Stimulated activated CD8-positive, alpha-beta memory T cell treated with anti-CD3 and anti-CD28 coated beads, Interleukin-15, amount 100 ng/mL, for 4 hours (primary cell): ENCODE measurements at places on chromosomes 13 and 19.

DNA sequence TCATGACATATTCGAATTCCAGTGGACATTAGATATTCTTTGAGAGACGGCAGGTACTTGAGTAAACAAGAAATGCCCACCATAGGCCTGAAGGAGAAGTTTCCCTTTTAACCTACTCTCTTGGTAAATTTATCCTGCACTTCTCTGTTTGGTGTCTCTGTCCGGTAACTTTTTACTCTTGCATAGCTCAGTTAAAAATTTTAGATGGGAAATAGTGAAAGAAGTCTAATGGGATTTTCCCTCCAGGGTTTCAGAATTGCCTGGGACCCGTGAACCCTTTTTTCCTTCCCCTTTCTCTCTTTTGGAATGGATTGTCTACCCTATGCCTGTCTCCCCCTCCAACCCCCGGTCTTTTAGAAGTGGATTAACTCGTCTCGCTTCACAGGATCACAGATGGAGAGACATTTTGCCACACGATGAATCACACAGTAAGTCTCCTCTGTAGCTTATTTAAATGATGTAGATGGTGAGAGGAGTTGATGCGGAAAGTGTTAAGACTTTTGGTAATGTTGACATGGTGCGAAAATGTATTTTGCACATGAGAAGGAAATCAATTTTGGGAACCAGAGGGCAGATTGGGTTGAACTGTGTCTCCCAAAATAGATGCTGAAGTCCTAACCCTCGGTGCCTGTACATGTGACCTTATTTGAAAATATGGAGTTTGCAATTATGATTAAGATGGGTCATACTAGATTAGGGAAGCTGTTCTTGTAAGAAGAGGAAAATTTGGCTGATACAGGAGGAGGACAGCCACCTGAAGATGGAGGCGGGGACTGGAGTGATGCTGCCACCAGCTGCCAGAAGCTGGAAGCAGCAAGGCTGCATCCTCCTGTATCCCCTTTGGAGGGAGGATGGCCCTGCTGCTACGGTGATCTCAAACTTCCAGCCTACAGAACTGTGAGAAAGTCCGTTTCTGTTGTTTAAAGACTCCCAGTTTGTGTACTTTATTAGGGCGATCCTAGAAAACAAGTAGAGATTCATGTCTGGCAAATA lies 711 bp upstream of the MIPEP start:
- no peak for DNase-seq

- no peak for DNase-seq
These were observed 209.5 kb upstream of the ZNF536 start for GRCh38 chr19:30162718-30163117.

DNA sequence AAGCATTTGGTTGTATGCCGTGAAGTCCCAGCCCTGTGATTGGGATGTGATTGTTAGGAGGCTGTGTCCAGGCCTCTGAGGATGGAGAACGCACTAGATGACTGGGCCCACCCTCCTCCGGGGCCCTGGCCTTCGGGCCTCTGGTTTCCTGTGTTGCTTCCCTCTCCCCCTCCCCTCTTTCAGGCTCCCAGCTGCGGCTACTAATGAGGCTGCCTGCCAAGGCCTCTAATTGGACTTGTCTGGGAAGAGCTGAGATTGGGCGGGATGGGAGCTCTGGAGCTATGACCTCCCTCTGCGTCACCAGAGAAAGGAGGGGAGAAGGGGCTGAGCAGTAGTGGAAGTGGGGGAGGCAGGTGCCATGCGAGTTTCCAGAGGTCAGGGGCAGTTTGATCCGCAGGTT lies 9.9 kb downstream of the PTH2 start:
- no peak for DNase-seq

DNA sequence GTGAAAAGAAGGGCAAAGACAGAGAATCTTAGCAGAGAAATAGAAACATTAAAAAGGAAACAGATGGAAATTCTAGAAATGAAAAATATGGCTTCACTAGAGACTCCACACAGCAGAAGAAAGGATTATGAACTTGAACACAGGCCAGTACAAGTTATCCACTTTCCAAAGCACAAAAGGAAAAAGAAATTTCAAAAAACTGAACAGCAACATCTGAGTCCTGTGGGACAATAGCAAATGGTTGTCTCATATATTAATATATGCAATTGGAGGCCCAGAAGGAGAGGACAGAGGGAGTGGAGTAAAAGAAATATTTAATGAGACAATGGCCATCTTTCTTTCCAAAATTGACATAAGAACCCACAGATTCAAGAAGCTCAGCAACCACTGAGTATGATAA lies 141.7 kb upstream of the GJB6 start:
- no peak for DNase-seq

GRCh38 chr13:46527237-46527636 lies 25.7 kb upstream of the LRCH1 start:
- DNase-seq: no peak

- no peak for DNase-seq
These were observed 9.4 kb upstream of the CYP4F22 start for GRCh38 chr19:15498910-15499309.

DNA sequence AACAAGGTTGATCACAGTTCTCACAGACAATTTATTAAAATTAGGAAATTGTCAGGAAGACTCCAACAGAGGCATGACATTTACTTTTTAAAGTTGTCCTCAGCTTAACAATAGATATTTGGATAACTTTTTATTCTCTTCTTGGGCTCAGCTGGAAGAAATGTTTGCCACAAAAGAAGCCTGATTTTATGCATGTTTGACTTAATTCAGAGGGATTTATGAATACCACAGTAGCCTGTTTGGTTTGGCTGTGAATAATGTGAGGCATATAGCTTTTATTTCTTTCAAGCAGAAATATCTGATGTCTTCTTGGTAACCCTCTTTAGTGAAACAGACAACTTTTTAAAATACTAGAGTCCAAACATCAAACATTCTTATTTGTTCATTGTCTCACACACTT lies 1464.5 kb upstream of the SLC10A2 start:
- no peak for DNase-seq

DNA sequence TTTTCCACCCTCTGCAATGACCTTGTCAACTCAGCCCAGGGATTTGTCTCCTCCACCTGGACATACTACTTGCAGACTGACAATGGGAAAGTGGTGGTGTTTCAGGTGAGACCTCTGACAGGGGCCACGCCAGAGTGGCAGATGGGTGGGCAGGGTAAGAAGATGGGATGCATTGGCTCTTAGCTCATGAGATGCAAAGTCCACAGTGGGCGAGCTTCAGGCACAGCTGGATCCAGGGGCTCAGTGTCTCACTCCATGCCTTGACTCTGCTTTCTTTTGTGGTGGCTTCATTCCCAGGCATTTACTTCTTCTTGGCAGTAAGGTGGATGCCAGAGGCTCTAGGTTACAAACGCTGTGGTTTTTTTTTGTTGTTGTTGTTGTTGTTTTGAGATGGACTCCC lies 3.4 kb downstream of the TMEM59L start:
- DNase-seq: no peak

- DNase-seq: no peak
These were observed 24.5 kb downstream of the TEX101 start for GRCh38 chr19:43439032-43439708.

DNA sequence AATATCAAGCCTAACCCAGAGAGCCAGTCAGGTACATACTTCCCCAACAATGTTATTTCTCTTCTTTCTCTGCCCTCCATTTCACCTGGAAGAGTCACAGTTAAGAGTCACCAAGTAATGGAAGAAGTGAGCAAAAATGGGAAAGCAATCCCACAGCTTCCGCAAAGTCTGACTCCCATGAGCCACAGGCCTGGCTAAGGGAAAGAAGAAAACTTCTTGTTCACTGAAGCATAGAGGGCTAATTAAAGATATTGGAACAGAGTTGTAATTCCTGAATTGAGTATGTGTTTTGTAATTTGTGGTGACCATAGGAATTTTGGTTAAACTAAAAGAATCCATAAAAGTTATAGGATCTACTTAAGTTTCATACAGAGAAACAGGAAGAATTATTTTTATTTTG lies 830.9 kb upstream of the PCDH20 start:
- DNase-seq: no peak

- no peak for DNase-seq
These were observed 13.5 kb downstream of the ANKRD24 start for GRCh38 chr19:4196009-4196408.

DNA sequence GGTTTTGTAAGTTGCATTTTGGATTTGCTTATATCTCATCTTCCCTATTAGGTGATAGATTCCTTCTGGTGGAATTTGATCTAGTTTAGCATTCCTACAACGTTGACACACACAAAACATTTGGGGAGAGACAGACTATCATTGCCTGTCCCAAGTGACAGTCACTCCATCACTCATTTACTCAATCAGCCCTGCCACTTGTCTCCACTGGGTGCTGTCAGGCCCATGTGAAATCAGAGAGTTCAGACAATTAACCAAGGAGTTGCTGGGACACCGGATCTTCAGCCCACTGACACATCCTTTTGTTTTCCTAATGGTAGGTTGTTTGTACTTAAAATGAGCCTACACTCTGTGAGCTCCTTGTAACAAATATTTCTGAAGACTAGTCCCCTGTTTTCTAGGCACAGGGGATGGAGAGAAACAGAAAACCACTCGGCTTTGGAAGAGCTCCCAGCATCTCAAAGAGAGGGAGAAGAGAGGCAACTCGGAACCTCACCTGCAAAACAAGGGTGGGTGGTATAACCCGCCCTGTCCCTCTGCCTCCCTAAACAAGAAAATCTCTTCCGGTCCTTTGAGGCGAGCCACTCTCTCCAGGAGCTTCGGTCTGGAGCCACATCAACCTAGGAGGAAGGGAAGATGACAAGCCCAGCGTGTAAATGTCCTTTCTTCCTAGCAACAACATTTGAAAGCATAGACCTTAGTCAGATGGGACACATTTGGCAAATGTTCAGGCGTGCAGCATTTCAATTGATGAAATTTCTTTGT lies 440.9 kb upstream of the KLF12 start:
- no peak for DNase-seq

DNA sequence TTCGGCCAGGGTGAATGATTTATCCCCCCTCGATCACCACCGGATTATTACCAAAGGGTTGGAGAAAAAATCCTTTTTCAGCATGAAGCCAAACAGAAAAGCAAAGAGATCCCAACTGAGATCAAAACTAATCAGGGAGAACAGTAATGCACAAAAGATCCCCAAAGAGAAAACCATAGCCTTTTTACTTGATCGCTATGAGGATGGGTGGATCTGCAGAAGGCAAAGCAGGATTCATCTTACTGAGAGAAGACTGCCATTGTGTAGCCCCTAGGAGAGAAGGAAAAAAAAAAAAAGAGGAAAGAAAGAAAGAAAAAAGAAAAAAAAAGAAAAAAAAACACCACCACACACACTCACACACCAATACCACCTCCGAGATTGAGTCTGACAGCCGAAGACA lies at the start of gene FGF14:
TSS of gene FGF14 (minus strand) at position 283 of the 400 bp plus-strand sequence.
- no peak for DNase-seq

DNA sequence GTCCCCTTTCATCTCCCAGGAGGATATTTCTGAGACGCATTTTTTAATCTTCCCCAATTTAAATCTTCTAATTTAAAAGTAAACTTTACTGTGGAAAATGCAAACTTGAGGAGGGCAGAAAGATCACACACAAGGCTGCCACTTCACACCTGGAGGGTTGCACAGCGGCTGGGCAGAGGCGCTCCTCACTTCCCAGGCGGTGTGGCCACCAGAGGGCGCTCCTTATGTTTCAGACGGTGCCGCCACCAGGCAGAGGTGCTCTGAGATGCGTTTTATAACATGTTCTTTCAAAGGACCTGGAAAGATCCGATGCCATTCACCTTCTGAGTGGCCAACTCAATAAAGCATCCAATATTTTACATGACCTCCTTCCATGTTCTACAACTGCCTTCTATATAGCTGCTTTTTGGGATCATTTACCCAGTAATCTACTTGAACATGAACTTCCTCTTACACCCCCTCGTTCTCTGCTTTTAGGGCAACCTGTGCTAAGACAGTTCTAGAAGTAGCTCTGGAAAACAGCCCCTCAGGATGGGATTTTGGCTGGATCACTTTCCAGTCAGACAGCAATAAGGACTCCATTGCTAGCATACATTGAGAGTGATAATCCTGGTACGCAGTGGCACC lies 14.8 kb upstream of the MTUS2 start:
- DNase-seq: no peak

DNA sequence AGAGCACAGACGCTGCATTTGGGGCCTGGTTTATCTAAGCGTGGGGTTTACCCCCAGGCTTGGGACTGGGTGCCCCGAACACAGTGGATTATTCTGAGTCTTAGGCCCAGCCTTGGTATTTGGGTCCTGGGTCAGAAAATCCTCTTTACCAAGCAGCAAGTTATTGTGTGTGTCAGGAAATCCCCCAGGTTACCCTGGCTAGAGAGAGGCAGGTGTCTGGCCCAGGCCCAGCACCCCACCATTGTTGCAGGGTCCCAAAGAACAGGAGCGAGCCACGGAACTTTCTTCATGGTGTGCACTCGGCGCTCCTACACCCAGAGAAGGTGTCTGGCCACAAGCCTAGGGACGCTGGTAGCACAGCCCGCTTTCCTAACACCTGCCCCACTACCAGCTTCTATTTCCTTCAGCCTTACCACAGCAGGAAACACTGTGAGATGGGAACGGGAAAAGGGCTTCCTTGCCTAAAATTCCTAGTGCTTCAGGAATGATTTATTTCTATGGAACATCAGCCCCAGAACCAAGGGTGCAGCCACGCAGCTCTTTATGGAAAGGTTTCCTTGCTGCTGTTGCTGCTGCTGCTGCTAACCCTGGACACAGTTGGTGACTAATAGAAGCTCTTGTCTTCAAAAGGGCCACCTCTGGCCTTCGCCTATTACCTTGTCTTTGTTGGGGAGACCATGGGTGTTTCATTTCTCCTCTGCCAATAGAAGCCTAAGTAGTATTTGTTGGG lies 7.4 kb upstream of the CDX2 start:
- DNase-seq: no peak

DNA sequence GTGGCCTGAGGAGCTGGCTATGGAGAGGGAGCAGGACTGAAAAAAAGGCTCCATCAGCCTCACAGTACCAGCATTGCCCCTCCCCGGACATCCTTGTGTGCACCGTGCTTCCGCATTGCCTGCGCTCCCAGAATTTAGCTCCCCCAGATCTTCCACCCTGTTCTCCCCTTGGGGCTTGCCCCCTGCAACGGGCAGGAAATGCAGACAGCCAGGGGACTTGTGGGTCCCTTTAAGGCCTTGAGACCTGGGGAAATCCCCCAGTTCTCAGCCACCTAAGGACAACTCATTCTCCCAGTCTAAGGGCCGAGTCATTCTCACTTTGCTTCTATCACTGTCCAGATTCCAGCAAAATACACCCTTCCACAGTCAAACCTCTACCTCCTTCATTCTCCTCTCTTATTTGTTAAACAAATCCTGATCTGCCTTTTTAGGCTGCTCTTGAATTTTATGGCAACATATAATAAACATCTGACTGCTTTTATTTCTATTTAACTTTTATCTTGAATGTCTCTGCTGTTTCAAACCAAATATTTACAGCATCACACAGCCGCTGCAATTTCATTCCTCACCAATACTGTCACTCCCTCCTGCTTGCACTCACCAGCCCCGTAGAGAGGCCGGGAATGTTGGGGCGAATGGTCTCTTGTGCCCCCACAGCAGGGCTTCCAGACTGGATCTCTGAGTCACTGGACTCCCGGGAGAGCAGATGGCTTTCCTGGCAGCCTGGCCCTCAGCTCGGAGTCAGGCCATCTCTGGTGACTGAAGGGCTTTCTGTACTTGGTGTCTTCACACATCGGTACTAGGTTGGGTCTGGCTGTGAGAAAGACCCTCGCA lies 221.9 kb downstream of the TSHZ3 start:
- DNase-seq: no peak

GRCh38 chr13:113077566-113077952 lies 28.0 kb upstream of the F7 start:
- no peak for DNase-seq
